ENCODE measurements at places on chromosomes 1 and 21. TPM values are rescaled to one million over a fixed set of nuclear protein-coding genes. Genes with fewer than 3 reads are reported as not detected.

Gene UBE2Q1
- polyA plus RNA-seq, result 18.1 TPM

Gene EDARADD
- polyA plus RNA-seq, result 0.05 TPM

Gene SORT1
- 17.0 TPM for polyA plus RNA-seq

Gene FNBP1L
- 8.7 TPM for polyA plus RNA-seq

Gene CFAP74
- not detected for polyA plus RNA-seq

Gene DCAF6
- 89.9 TPM for polyA plus RNA-seq

Gene CTSS
- 1.9 TPM for polyA plus RNA-seq

Gene FTCD
- polyA plus RNA-seq, result 0.27 TPM

Gene IGSF9
- not detected for polyA plus RNA-seq

Gene OR2AK2
- polyA plus RNA-seq, result not detected

Gene TNFRSF14
- polyA plus RNA-seq, result 9.9 TPM

Gene NOTCH2NLA
- polyA plus RNA-seq, result 30.7 TPM

Gene LCK
- polyA plus RNA-seq, result not detected

Gene NHLH1
- polyA plus RNA-seq, result 0.14 TPM

Measured in fibroblast of lung (primary cell).